ENCODE measurements at places on chromosomes 12 and 14.

DNA sequence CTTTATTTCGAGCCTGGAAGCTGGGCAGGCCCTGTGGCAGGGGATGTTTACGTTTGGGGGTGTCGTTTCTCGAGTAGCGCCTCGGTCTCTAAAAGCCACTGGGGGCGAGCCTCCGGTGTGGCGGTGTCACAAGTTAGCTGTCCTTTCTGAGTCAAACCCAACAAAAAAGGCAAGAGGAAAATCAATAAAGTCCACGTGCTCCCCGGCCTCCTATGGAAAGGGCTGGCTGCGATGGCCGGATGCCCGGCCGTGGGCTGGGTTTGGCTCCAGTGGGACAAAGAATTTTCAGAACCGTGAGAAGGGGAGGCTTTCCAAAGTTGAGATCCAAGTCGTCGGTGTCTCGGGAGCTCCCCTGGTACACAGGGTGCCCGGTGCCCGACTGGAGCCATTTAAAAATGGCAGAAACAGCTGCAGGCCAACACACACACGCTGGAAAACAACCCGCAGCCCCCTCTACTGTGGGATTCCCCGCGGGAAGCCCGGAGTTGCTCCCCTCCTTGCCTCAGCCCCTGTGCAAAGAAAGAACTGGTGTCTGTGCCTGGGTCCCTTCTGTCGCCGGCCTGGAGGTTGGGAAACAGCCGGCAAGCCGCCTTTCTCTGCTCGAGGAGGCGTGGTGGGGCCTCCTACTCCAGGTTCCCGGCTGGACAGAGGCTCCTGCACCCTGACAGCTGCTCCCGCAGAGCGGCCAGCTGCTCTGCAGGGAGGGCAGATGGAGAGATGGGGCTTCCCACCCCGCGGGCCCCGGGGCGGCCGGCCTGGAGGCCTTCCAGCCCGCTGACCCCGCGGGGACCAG, 1.9 kb downstream of the BCL7A start:
- no peak for DNase-seq

GRCh38 chr12:75964150-75964549, 67.4 kb downstream of the PHLDA1 start:
- DNase-seq: no peak

DNA sequence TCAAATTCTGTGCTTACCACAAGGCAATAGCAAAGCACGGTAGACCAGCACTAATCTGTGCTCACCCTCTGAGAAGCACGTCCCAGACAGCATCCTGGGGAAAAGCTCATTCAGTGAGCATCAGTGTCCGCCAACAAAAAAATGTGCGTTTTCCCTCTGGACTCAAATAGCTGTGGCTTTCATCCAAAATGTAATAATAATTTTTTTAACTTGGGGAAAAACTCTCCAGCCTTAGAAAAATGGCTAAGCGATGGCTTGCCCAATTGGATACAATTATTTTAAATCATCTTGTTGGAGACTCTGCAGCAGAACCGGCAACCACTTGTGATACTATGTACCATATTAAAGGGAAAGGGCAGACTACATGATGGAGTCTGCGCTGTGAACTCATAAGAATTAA, 1.1 kb upstream of the KRT77 start:
- DNase-seq: no peak

DNA sequence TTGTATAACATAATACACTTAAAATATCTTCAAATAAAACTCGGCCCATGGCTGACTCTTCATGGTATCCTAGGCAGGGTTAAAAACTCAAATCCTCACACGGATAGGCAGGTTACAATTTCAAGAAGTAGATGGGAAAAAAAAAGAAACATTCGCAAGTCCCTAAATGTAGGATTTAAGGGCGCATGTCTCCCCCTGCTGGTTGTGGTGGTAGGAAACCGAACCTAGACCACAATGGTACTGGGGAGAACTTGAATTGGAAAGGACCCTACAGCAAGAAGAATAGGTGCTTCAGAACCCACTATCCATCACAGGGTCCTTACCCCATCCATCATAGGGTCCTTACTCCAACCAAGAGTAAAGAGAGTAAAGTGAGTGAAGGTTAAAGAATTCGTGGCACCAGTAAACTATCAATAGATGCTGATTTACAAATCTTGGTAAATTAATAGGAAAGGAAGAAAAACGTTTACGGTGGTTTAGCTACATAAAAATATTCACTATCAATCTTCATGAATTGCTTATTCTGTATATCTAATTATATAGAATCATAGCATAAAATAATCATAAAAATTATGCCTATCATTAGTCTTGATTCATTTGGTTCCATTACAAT, 3.3 kb upstream of the CIPC start:
- DNase-seq: peak; percentile 83

DNA sequence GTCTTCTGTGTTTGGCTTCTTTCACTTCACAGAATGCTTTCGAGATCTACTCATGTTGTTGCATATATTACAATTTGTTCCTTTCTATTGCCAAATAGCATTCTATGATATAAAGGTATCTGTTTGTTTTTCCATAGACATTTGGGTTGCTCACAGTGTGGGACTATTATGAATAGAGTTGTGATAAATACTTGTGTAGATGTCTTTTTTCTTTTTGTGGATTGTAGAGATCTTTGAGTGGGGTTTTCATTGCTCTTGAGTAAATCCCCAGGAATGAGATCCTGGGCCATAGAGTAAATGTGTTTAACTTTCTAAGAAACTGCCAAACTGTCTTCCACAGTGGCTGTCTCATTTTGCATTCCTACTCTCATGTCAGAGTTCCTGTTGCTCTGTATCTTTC, 24.9 kb upstream of the CEBPE start:
- DNase-seq: no peak

DNA sequence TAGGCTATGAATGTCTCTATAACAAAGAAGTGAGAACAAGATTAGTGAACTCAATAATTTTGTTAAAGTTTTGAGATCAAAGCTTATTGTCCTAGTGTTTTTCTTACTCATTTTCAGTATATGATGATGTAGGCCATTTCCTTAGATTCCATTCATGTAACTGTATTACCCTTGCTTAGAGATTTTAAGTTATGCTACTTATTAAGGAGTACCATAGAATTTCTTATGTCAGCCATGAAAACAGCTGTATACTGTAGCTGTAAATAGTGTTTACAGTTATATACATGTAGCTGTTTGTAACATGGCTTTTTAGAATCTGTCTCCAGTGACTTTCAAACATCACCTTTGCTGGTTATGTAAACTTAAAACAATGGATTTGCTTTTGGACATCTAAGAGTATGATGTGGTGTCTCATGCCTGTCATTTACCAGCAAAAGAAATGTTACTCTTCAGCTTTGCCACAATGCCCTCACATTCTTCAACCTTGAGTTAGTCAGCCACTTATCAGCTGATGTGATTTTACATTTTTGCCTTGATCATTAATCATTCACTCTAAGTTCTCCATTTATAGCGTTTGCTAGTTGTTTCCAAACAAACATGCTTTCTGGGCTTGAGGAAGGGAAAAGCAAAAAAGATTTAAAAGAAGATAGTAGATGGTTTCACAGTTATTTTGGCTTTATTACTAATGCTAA, 55.5 kb downstream of the SLC16A7 start:
- no peak for DNase-seq

DNA sequence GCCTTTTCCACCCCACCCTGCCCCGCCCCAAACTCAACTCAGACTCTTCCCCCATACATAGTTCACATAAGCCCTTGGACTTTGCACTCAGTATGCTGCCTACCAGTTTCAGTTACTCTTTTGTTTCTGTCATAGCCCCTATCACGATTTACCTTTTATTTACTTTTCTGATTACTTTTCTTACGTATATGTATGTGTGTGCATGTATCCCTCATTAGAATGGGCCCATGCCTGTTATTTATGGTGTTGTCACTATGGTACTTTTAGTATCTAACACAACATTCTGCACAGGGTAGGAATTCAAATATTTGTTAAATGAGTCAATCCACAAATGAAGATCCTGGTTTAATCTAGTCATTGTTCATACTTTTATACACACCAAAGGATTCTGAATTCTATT, 16.5 kb upstream of the LUM start:
- DNase-seq: no peak

DNA sequence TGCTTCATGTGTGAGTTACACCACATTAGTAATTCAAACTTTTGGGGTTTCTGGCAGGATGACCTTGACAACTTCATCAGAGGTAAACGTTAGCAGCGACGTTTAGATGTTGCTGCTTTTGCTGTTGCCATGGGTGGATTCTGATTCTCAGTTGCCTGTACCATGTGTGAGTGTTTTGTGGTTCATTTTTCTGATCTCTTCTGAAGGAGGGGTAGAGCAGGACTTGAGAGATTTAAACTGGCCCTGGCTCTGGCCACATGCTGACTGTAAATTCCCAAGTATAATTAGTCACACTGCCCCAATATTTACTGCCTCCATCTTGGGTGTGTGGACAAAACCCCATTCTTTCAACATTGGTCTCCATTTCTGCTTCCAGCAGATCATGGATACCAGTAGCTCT, 110.4 kb downstream of the ETV6 start:
- DNase-seq: no peak

DNA sequence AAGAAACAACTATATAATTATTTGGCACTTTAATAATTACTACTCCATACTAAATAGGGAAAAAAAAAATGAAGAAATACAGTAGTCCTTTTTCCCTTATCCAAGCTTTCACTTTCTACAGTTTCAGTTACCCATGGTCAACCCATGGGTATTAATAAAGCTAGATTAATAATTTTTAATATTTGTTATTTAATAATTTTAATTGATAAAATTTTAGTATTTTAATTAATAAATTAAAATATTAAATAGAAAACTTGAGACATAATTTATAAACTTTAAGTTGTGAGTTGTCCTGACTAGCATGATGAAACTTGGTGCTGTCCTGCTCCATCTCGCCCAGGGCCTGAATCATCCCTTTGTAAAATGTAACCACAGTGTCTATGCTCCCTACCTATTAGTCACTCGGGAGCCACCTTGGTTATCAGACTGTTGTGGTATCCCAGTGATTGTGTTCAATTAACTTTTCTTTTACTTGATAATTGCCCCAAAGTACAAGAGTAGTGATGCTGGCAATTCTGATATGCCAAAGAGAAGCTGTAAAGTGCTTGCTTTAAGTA, 71.8 kb downstream of the PAWR start:
- DNase-seq: no peak

GRCh38 chr14:52596861-52597260, 44.2 kb downstream of the GPR137C start:
- no peak for DNase-seq

- DNase-seq: no peak
Measured at GRCh38 chr14:72033365-72033764, 101.1 kb downstream of the RGS6 start.

DNA sequence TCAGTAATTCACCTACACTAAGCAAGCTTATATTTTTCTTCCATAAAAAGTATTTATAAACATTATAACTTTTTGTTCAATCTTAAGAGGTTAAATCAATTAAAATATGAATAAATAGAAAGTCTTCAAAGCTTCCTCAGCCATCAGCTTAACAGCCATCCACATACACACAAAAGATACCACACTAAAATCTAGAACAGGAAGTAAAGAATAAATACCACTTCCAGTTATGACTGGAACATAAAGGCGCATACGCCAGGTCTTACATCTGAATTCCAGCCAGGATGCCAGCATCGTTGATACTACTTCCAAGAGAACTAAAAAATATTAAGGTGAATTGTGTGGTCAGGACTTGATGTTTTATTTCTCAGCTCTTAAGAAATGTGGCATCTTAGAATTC, 17.0 kb downstream of the SIX1 start:
- no peak for DNase-seq

Measured in left kidney (tissue), 8 donors.